Stimulated activated CD4-positive, alpha-beta T cell treated with anti-CD3 and anti-CD28 coated beads, TNF-alpha, amount 100 ng/mL, for 24 hours (primary cell): ENCODE measurements at places on chromosomes 16 and 17.

GRCh38 chr16:75506107-75506506 lies 10.9 kb upstream of the CHST6 start:
- DNase-seq, result no peak

GRCh38 chr17:21674242-21674731 lies 18.0 kb upstream of the KCNJ18 start:
- DNase-seq, result no peak

- DNase-seq, result no peak
Measured at GRCh38 chr16:70375636-70376611, 29.2 kb downstream of the DDX19A start.

- no peak for DNase-seq
Measured at GRCh38 chr17:78144147-78144719, 2.0 kb upstream of the C17orf99 start.

DNA sequence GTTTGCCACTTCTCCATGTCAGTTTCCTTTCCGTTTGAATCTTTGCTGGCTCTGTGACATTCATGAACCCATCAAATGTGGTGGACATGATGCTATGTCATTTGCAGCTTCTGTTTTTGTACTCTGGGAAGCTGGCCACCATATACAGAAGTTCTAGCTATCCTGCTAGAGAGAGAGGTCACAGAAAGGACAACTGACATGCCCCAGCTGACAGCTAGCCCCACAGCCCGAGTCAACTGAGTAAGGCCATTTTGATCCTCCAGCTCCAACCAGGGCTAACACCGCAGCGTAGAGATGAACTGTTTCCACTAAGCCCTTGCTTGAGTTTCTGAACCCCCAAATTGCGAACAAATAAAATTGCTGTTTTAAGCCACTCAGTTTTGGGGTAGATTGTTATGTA lies 33.8 kb downstream of the CCDC42 start:
- no peak for DNase-seq

DNA sequence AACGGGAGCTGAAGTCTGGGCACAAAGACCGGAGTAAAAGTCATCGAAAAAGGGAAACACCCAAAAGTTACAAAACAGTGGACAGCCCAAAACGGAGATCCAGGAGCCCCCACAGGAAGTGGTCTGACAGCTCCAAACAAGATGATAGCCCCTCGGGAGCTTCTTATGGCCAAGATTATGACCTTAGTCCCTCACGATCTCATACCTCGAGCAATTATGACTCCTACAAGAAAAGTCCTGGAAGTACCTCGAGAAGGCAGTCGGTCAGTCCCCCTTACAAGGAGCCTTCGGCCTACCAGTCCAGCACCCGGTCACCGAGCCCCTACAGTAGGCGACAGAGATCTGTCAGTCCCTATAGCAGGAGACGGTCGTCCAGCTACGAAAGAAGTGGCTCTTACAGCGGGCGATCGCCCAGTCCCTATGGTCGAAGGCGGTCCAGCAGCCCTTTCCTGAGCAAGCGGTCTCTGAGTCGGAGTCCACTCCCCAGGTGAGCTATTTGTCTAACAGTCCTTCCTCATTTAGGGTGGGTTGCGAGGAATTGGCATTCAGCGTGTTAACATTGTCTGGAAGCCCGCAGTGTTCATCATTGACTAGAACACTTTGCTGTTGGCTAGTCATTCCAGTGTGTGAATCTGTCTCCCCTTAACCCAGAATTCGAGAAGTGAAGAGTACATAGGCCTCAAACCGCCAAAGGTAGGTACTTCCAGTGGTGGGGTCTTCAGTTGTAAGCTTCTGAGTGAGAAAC lies 1.5 kb downstream of the CDK12 start:
- DNase-seq, result no peak

GRCh38 chr17:80363518-80364090 lies 51.4 kb upstream of the ENDOV start:
- DNase-seq, result no peak

GRCh38 chr17:45338023-45338781 lies 21.4 kb upstream of the MAP3K14 start:
- no peak for DNase-seq

- DNase-seq, result no peak
Measured at GRCh38 chr17:19660219-19660870, 11.8 kb downstream of the ALDH3A2 start.

- DNase-seq, result no peak
Measured at GRCh38 chr16:23729503-23730424, 16.7 kb upstream of the ERN2 start.

GRCh38 chr16:85316321-85316919 lies 204.1 kb upstream of the CIBAR2 start:
- no peak for DNase-seq

GRCh38 chr17:1580979-1581676 lies 18.5 kb upstream of the PITPNA start:
- no peak for DNase-seq

DNA sequence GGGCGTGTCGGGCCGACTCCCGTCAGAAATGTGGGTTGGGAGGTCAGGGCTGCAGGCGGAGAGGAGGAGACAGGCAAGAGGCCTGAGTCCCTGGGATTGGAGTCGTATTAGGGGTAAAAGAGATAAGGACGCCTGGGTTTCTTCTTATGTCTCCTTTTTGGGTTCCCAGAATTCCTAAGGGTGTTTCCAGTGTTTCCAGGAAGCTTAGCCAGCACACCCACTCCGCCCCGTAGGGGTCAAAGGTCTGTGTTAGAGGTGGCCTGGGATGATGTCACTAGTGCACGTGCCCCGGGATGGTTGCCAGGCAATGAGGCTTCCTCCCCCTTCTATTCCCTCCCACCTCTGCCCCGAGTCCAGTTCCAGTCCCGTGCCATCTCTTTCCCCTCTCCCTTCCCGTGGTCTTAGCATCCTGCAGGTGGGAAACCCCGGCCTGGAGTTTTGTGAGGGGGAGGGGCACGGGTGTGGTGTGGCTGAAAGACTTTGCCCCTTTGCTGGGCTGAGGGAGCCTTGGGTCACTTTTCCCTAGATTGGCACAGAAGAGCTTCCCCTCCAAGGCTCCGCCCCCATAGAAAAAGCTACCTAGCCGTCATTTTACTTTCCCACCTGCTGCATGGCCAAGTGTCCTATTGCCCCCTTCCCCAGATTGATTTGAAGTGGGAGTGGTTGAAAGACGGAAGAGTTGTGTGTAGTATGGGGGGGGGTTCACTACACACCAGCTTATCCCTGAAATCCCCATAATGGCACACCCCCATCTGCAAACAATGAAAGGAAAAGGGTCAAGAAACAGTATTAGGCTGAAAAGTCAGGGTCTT lies 2.8 kb downstream of the KDM6B start:
- no peak for DNase-seq

- no peak for DNase-seq
Measured at GRCh38 chr16:19871721-19872120, 12.9 kb downstream of the GPRC5B start.

GRCh38 chr17:44376124-44376523 lies 12.5 kb upstream of the FAM171A2 start:
- DNase-seq, result no peak

DNA sequence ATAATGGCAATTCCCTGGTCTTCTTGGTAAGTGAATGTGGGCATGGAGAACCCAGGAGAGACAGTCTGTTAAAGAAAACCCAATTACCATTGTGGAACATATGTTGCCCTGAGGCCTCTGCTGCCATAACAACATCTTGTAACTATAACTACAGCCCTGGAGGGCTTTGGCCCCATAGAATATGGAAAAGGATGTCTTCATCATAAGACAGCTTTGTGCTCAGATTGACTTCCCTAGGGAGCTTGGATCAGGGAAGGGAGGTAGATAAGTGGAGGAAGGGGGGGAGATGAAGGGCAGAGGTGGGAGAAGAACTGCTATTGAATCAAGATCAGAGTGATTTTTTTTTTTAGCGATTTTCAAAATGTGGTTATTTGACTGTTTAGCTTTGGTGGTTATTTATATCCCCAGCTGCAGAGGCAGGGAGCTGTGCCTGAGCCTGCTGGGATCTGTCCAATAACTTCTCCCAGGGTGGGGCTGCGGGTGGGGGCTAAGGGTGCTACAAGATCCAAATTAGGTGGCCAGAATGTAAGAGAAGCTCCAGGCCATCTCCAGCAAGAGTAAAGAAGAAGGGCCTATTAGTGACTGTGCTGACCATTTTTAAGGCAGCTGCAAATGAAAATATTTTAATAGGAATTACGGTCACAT lies 5.3 kb upstream of the KAT7 start:
- no peak for DNase-seq

- DNase-seq, result no peak
Measured at GRCh38 chr17:80381416-80381923, 33.5 kb upstream of the ENDOV start.
